Tibial nerve (tissue), 4 donors: ENCODE measurements at places on chromosomes 11 and 22. TPM values are rescaled to one million over a fixed set of nuclear protein-coding genes. Genes with fewer than 3 reads are reported as not detected.

The P4HA3 gene
- total RNA-seq: not detected

The DDTL gene
- 2.4 TPM for total RNA-seq

The MCAM gene
- total RNA-seq: 612 TPM

The C11orf52 gene
- 6.9 TPM for total RNA-seq

The NCR3LG1 gene
- total RNA-seq: 2.2 TPM

The CECR2 gene
- total RNA-seq: 3.7 TPM

The SCGB2A2 gene
- total RNA-seq: not detected

The CARD10 gene
- 21.6 TPM for total RNA-seq

The LRRC56 gene
- total RNA-seq: 1.4 TPM

The DCDC1 gene
- total RNA-seq: 2.5 TPM

- H3K4me3 ChIP-seq: peak overlapping the region; percentile 21
- no peak overlapping the region for H3K27ac ChIP-seq
- DNase-seq: no peak
- no peaks in the 10 kb centered on the region for H3K4me1 ChIP-seq
- H3K27me3 ChIP-seq: no peaks in the 10 kb centered on the region
- H3K36me3 ChIP-seq: no peaks in the 10 kb centered on the region
These were observed 81.4 kb downstream of the RCN1 start for GRCh38 chr11:32172041-32172847.

- H3K36me3 ChIP-seq: no peaks in the 10 kb centered on the region
- H3K4me1 ChIP-seq: peaks cover 28% of the 10 kb centered on the region
- H3K27ac ChIP-seq: peak overlapping the region; percentile 42
- no peaks in the 10 kb centered on the region for H3K27me3 ChIP-seq
- H3K4me3 ChIP-seq: no peak overlapping the region
- DNase-seq: peak; percentile 26
These were observed 38.2 kb downstream of the FEZ1 start for GRCh38 chr11:125457814-125458343.

GRCh38 chr11:113265362-113265761 lies 49.0 kb upstream of the TTC12 start:
- no peak overlapping the region for H3K4me3 ChIP-seq
- H3K36me3 ChIP-seq: no peaks in the 10 kb centered on the region
- no peak overlapping the region for H3K27ac ChIP-seq

DNA sequence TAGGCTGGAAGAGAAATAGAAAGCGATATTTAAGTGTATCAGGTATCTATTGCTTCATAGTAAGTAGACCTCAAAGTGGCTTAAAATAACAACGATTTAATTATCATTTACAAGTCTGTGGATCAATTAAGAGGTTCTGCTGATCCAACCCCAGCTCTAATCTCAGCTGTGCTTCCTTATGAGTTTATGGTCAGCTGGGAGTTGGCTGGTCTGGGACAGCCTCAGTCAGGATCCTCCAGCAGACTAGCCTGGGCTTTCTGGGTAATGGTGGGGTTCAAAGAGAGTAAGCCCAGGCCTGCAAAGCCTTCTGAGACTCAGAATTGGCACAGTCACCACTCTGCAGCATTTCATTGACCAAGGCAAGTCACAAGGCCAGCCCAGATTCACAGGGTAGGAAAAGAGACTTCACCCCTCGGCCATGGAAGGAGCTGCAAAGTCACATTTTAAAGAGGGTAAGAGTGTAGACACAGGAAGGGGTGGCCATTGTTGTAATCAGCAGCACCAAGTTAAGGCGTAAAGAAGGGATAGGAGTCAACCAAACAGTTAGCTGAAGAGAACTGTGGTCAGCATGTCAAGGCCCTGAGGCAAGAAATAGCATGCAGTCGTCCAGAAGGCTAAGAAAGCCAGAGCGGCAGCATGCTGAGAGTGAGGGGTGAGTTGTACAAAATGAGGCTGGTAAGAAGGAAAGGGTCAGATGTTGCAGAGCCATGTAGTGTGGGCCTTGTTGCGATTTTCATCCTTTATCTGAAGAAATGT lies 168.2 kb downstream of the ETS1 start:
- H3K27me3 ChIP-seq: no peaks in the 10 kb centered on the region
- no peaks in the 10 kb centered on the region for H3K36me3 ChIP-seq
- H3K4me1 ChIP-seq: no peaks in the 10 kb centered on the region
- no peak overlapping the region for H3K4me3 ChIP-seq
- H3K27ac ChIP-seq: no peak overlapping the region

- H3K4me1 ChIP-seq: peaks cover 16% of the 10 kb centered on the region
- DNase-seq: no peak
- no peak overlapping the region for H3K4me3 ChIP-seq
- H3K27me3 ChIP-seq: no peaks in the 10 kb centered on the region
These were observed 2.0 kb upstream of the RELT start for GRCh38 chr11:73374151-73374550.

- H3K27ac ChIP-seq: no peak overlapping the region
- H3K4me1 ChIP-seq: no peaks in the 10 kb centered on the region
- DNase-seq: no peak
- no peaks in the 10 kb centered on the region for H3K27me3 ChIP-seq
- no peaks in the 10 kb centered on the region for H3K36me3 ChIP-seq
These were observed 27.9 kb downstream of the EXPH5 start for GRCh38 chr11:108565653-108566052.

GRCh38 chr11:62419943-62420342 lies 1.1 kb downstream of the SCGB1A1 start:
- peak overlapping the region; percentile 51 for H3K27ac ChIP-seq
- no peaks in the 10 kb centered on the region for H3K36me3 ChIP-seq
- no peak for DNase-seq
- H3K4me3 ChIP-seq: no peak overlapping the region

DNA sequence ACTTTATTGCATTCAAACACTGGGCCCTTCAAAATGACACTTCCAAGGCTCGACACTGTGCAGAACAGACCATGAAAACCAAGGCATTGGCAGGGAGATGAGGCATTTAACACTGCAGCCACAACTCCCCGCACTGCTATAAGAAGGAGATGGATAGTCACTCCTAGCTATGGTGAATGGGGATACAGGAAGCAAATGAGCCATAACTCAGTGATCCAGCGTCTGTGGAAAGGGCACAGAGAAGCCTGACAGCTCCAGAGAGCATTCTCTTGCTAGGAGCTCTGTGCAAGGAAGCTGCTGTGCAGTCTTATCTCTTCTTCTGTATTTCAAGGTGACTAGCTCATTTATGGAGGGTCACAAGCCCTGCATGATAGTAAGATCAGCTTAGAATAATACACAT lies 20.9 kb downstream of the HPS4 start:
- DNase-seq: no peak
- H3K27ac ChIP-seq: peak overlapping the region; percentile 49
- no peaks in the 10 kb centered on the region for H3K4me1 ChIP-seq
- H3K27me3 ChIP-seq: no peaks in the 10 kb centered on the region
- no peaks in the 10 kb centered on the region for H3K36me3 ChIP-seq

DNA sequence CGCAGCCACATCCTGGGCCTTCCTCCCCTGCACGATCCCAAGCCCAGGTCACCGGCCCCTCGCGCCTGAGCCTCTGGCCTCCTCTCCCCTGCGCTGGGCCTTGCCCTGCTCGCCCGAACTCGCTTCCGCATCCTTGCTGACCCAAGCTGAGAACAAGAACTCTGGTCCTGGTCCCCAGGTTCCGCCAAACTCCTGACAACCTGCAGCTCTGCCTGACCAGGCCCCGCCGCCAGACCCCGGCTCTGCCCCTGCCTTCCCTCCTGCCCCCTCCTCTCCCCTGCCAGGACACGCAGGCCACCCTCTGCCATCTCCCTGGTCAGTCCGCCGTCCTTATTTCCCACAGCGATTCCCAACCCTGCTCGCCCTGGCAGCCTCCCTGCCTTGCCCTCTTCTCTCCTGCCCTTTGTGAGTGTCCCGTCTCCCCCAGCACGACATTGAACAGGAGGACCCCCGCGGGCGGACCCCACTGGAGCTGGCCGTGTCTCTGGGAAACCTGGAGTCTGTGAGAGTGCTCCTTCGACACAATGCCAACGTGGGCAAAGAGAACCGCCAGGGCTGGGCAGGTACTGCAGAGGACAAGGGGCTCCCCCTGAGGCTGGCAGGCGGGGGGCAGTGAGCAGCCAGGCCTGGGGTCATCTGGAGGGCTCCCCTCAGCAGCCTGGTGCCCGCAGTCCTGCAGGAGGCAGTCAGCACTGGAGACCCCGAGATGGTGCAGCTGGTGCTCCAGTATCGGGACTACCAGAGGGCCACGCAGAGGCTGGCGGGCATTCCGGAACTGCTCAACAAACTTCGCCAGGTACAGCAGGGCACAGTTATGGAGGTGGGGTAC lies 762 bp downstream of the ANKRD13D start:
- DNase-seq: no peak
- peaks cover 31% of the 10 kb centered on the region for H3K4me1 ChIP-seq
- no peaks in the 10 kb centered on the region for H3K27me3 ChIP-seq
- peak overlapping the region; percentile 90 for H3K27ac ChIP-seq
- peak overlapping the region; percentile 59 for H3K4me3 ChIP-seq

DNA sequence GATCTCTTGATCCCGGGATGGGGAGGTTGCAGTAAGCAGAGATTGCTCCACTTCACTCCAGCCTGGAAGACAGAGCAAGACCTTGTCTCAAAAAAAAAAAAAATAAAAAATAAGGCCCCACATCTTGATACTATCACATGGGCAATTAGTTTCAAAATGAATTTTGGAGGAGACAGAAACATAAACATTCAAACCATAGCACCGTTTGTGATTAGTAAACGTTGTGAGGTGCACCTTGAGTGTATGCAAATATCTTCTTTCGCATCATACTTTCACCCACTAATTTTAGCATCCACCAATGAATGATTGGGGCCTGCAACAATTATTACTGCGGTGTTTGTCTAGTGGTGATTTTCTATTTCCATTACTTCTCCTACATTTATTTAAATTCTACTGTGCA lies 11.0 kb upstream of the SPDYC start:
- DNase-seq: no peak
- H3K27me3 ChIP-seq: no peaks in the 10 kb centered on the region
- no peaks in the 10 kb centered on the region for H3K4me1 ChIP-seq
- H3K4me3 ChIP-seq: no peak overlapping the region
- no peaks in the 10 kb centered on the region for H3K36me3 ChIP-seq
- no peak overlapping the region for H3K27ac ChIP-seq

- H3K27me3 ChIP-seq: no peaks in the 10 kb centered on the region
- no peak for DNase-seq
- no peaks in the 10 kb centered on the region for H3K4me1 ChIP-seq
- no peaks in the 10 kb centered on the region for H3K36me3 ChIP-seq
These were observed 28.6 kb upstream of the PHF21A start for GRCh38 chr11:46149826-46150225.

- no peak for DNase-seq
- H3K4me1 ChIP-seq: no peaks in the 10 kb centered on the region
- H3K36me3 ChIP-seq: no peaks in the 10 kb centered on the region
- H3K27me3 ChIP-seq: no peaks in the 10 kb centered on the region
These were observed 1154.2 kb upstream of the TENM4 start for GRCh38 chr11:80595011-80595410.

DNA sequence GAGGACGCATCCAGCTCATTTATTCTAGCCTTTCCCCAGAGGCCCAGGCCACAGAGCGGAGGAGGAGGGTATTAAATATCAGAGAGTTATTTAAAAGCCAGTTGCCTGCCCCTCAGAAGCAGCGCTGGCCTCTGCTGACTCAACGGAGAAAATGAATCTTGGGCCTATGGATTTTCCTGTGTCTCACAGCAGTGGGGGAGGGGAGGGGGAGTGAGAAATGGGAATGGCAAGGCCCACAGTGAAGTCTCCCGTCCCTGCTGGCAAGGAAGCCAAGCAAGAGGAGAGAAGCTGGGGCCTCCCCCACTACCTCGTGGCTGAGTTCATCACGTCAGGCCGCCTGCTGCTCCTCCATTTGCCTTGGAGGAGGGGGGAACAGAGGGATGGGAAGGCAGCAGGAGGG lies 4.5 kb upstream of the TPBGL start:
- H3K27ac ChIP-seq: no peak overlapping the region
- DNase-seq: no peak
- H3K36me3 ChIP-seq: no peaks in the 10 kb centered on the region
- no peaks in the 10 kb centered on the region for H3K27me3 ChIP-seq
- no peak overlapping the region for H3K4me3 ChIP-seq

DNA sequence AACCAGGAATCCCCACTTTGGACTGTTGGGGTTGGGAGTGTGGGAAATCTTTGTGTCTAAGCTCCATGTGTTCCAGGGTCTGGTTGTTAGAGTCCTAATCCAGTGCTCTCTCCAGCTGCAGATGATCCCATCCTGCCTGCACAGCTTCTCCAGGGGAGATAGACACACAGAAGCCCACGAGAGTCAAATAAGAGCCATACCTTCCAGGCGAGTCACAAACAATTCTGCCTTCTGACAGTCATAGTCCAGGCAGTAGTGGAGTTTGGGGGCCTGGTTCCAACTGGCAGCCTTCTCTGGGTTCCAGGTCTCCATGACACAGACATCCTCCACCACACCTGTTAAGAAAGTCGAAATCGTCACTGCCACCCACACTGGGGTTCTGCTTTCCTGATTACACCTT lies 32.1 kb downstream of the SYT13 start:
- H3K36me3 ChIP-seq: no peaks in the 10 kb centered on the region
- no peak overlapping the region for H3K4me3 ChIP-seq
- no peaks in the 10 kb centered on the region for H3K4me1 ChIP-seq
- H3K27me3 ChIP-seq: peaks cover 9% of the 10 kb centered on the region
- no peak overlapping the region for H3K27ac ChIP-seq
- DNase-seq: no peak

DNA sequence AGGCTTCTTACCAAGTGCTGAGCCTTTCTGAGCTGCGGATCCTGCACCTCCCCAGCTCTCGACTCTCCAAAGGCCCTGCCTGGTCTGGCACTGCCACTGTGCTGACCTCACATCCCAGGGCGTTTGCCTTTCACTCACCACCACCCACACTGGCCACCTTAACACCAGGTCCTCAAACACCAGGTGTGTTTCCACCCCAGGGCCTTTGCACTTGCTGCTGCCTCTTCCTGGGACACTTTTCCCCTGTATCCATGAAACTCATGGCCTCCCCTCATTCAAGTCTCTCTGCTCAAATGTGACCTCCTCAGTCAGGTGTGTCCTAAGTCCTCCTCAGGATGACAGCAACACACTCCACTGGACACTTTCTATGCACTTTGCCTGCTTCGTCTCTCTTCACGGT lies 51.4 kb upstream of the ANO1 start:
- DNase-seq: no peak
- H3K4me1 ChIP-seq: no peaks in the 10 kb centered on the region
- no peaks in the 10 kb centered on the region for H3K36me3 ChIP-seq
- H3K27me3 ChIP-seq: no peaks in the 10 kb centered on the region

- H3K4me3 ChIP-seq: no peak overlapping the region
- H3K27ac ChIP-seq: peak overlapping the region; percentile 64
- H3K36me3 ChIP-seq: no peaks in the 10 kb centered on the region
- DNase-seq: no peak
These were observed 6.6 kb downstream of the PRSS23 start for GRCh38 chr11:86806903-86807302.

DNA sequence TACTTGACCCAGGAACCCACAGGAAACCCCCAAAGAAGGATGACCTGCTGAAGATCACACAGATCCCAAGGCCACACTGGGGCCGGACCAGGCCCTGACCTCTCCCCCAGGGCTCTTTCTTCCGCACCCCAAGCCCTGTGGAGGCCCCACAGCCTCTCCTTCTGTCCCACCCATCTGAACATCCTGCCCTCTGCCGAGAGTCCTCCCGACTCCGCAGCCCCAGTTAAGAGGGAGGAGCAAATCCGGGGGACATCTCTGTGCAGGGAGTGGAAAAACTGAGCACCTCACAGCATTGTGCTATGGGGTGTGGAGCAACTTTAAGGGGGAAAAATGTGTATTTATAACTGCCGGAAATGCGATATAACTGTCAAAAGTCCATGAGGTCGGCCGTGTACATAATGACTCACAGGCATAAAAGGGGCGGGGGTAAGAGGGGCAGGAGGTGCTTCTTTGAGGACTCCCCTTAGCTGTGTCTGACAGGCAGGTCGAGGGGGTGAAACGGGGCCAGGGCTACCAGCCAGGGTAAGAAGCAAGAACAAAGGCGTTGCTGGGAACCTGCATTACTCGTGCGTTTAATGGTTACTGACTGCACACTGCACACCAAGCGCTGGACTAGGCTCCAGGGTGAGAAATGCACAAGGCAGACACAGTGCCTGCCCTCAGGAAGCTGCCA lies 57.2 kb downstream of the WNT11 start:
- H3K27me3 ChIP-seq: no peaks in the 10 kb centered on the region
- H3K36me3 ChIP-seq: no peaks in the 10 kb centered on the region
